ENCODE measurements at places on chromosomes 7 and 10.
A peak's percentile ranks its signal among the peaks of the same experiment; 100 is the strongest.

DNA sequence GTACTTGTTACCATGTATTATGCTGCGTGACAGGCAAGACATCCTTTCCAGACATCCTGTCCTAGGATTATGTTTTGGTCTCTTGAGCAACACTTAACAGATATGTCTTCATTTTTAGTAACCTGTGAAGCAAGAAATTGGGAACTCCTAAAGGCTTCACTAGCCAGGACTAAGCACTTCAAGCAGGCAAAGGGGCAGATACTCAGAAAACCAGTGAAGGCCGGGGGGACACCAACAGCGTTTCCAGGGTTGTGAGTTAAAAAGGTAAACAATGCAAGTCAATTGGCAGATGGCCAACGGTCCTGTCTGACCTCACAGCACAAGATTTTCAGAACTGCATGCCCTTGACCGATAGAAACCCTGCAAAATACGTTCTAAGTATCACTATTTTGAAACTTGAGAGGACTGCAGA, 77.6 kb upstream of the SFMBT2 start:
- DNase-seq: peak; percentile 33

DNA sequence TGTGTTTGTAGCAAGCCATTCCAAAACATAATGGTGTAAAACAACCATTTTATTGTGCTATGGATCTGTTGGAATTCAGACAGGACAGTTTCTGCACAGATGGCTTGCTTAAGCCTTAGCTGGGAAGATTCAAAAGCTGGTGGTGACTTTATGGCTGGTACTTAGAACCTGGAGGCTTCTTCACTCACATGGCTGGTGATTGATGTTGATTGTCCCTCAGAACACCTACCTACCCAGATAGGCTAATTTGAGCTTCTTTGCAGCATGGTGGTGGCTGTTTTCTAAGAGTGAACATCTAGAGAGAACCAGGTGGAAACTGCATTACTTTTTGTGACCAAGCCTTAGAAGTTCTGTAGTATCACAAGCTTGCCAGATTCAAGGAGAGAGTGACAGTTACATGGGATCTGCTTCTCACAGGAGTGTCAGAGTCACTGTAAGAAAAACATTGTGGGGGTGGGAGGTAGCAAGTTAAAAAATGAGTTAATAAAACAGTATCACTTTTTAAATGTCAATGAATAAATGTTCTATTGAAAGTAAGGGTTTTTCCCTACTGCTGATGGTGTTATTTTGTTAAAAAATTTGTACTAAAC, 7.1 kb downstream of the R3HCC1L start:
- no peak for DNase-seq

GRCh38 chr7:146773506-146773905, 656.9 kb downstream of the CNTNAP2 start:
- DNase-seq: no peak

DNA sequence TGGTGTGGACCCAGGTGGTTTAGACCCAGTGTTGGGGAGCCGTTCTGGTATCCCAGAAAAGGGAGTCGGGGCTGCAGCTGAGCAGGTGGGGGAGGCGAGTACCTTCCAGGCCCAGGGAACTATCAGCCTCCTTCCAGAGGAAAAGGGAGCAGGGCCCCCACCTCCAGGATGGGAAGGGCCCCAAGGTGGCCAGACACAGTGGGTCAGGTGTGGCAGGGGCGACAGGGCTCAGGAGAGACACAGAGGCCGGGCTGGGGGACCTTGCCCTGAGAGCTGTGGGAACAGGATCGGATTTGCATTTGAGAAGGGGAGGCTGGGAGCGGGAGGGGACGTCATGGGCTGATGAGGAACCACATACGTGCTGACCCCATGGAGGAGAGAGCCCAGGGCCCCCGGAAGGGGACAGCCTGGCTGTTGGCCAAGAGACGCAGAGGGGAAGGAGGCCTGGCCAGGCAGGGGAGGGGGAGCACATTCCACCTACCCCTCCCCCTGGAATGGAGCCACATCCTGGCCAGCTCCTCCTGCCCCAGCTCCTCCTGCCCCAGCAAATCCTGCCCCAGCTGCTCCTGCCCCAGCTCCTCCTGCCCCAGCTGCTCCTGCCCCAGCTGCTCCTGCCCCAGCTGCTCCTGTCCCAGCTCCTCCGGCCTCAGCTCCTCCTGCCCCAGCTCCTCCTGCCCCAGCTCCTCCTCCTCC, 9.7 kb upstream of the TTYH3 start:
- no peak for DNase-seq

DNA sequence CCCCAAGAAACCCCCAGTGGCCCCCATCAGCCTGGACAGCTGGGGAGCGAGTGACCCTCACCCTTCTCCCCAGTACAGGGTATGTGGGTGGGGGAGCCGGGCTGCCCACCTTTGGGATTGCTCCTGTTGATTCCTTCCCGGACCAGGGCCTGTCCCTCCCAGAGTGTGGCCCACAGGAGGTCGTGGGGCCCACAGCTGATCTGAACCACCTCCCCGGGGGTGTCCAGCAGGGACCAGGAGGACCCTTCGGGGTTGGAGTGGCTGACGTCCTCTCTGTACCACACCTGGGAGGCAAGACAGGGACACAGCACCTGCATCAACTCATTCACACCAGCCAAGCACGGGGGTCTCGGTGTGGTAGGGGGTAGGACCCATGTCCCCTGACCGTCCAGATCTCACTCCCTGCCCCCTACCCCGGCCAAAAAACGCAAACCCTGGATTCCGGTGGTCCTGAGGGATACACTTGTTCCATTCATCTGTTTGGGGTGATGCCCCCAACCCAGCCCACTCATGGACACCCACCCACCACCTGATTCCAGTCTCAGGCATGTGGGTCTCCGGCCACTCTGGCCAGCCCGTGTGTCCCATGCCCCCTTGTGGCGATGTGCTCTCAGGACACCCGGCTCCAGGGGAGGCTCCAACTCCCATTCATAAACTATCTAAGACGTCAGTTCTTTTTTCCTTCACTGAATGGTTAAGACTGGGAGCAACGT, 10.9 kb downstream of the TECPR1 start:
- DNase-seq: peak; percentile 48

GRCh38 chr7:54252256-54253035, 289.7 kb upstream of the VSTM2A start:
- DNase-seq: no peak

GRCh38 chr7:151275813-151276577, 27.5 kb upstream of the SMARCD3 start:
- no peak for DNase-seq

DNA sequence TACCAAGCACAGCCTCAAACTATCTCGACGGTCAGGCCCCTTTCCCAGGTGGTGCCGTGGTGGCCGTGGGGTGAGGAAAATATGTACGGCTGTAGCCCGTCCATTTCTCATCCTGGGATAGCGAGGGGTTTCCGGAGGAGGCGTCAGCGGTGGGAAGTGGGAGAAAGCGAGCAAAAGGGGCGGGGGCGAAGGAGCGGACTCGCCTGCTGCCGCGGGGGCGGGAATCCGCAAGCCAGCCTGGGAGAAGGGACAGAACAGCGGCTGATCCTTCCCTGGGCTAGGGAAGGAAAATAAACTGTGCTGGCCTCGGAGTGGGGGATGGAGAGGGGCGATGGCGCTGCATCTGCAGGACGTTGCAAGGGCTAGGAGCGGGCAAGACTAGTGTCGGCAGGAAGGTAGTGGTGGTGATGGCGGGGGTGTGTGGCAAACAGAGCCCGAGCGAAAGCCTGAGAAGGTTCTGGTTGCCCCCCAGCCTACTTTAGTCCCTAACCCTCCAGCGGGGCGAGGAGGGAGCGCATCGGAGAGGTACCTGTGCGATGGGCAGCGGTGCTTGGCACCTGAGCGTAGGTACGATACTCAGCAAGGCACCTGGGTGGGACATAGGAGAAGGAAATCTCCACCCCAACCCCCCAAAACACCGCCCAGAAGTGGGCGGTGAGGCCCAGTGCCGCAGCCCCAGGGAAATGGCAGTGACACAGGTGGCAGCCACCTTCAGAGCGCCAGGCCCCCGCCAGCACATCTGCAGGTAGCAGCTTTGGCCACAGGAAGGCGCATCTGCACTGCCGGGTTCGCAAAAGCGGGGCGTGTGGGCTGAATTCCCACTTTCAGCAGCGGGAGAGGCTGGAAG, 49.9 kb upstream of the STEAP1B start:
- DNase-seq: no peak

DNA sequence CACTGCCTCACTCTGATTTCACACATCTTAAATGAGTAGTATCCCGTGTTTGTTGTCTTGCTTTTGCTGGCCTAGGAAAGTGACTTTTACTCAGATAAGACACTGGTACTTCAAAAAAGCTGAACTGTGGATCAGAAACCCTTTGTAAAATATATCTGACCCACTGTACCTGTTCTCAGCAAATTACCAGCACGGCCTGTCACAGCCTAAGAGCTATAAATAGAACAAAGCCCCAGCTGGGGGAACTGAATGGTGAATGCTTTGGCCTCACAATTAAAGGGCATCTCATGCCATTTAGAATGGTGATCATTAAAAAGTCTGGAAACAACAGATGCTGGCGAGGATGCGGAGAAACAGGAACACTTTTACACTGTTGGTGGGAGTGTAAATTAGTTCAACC, 76.1 kb downstream of the CREB3L2 start:
- no peak for DNase-seq

GRCh38 chr10:46992803-46993561, 81.8 kb downstream of the PTPN20 start:
- DNase-seq: peak; percentile 75

GRCh38 chr7:11345621-11346020, 371.9 kb downstream of the PHF14 start:
- DNase-seq: no peak

- no peak for DNase-seq
These were observed 44.4 kb downstream of the TACR2 start for GRCh38 chr10:69372126-69372980.

- DNase-seq: peak; percentile 34
These were observed 266.3 kb downstream of the AHR start for GRCh38 chr7:17564678-17565212.

Measured in suppressor macrophage treated with lipopolysaccharide for 4 hours (primary cell).